CD4-positive, alpha-beta memory T cell (primary cell): ENCODE measurements at places on chromosomes 4 and X.
A peak's percentile ranks its signal among the peaks of the same experiment; 100 is the strongest.

GRCh38 chrX:64850371-64851082, 125.7 kb downstream of the ZC4H2 start:
- no peak for DNase-seq

GRCh38 chr4:56653461-56654237, 27.4 kb downstream of the HOPX start:
- peak; percentile 9 for DNase-seq

DNA sequence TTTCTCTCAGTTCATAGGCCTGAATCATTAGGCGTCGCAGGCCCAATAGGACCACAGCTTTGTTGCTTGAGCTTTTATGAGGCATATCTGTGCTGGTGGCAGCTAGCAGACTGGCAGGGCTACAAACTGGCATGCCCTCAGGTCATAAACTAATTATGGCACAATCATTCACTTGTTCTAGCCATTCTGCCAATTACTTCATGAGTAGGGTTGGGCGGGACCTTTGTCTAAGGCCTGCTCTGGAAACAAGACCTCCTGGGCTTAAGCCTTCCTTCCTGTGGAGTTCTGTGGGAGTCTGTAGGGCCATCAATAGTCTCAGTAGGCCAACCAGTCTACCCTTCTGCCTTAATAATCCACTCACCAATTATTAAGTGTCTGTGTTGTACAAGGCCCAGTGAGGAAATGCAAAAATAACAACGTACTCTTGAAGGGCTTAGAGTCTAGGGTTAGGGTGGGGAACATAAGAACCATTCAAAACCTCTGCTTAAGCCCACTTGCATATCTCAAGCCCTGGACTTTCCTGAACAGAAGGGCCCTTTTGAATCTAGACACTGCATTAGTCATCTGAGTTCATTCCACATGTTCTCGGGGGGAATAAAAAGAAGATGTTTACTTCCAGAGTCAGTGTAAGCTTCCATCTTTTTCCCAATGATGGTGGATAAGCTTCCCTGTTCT, 44.5 kb downstream of the SHROOM4 start:
- DNase-seq, result no peak

DNA sequence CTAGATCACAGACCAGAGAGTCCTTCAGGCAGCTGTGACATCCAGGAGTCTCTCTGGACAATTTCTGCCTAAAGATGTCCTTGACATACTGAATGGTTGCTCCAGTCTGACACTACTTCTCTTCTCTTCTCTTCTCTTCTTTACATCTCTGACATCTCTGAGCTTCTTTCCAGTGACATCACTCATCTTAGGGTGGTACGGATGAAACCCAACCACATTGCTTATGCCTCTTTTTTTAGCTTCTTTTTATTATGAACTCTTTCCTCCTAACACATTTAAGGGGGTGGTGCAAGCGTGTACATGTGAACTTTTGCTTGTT, 39.4 kb upstream of the IRF2 start:
- DNase-seq, result no peak

DNA sequence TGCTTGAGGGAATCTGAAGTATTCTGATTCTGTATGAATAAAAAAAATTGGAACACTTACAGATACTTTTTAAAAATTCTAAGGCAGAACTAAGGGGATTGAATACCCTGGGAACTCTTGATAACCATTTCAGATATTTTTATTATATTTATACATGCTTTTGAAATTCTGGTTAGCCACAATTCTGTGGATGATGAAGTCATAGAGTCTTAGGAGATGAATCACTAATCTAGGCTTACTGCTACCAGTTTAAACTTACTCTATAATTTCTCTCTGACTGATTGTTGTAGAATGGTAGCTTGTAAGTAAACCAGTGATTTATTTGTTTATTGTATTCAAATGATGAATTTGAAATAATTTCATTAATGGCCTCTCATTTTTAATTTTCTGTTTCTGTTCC, 11.4 kb upstream of the SLAIN2 start:
- DNase-seq, result no peak

DNA sequence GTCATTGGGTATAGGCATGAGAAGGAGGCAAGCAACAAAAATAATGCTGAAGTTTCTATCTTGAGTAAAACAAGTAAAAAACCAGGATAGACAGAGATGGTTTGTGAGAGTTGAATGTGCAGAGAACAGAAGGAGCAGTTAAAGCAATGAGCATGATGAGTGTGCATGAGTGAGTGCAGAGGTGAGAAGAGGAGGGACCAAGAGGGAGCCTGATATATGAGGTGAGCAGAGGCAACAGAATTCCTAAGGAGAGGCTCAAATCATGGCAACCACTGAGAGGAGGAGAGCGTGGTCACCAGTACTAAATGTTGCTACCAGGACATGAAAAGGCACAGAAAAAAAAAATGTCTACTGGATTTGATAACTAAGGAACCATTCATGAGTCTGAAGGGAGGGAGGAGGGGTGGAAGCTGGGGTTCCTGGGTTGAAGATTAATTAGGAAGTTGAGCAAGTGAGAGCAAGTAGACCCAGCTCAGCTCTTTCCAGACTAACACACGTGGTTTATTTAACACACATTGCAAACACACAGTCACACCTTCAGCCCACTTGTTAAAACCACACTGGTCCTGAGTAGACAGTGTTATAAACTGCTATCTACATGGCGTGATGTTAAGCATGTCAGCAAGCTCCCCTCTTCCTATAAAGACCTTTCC, 69.0 kb upstream of the IQCM start:
- no peak for DNase-seq

GRCh38 chr4:83865417-83866150, 329.7 kb downstream of the GPAT3 start:
- DNase-seq, result no peak

DNA sequence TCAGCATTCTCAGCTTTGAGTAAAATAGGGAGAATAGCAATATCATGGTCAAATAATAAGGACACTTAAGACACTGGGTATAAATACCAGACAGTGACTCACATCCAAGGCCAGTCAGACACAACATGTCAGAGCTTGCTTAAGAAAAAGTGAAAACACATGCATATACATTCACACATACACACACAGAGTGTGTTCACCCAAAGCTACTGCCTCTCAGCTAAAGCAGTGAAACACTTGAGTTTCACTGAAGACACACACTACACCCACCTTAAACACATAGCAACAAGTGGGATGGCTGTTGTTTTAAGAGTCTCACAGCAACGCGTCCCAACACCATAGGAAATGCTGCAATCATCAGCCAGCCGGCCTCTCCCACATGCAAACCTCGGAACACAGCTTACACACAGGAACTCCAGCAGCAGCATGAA, 14.4 kb downstream of the SHROOM4 start:
- DNase-seq, result no peak

- no peak for DNase-seq
These were observed 15.9 kb downstream of the SETD7 start for GRCh38 chr4:139540161-139540560.

DNA sequence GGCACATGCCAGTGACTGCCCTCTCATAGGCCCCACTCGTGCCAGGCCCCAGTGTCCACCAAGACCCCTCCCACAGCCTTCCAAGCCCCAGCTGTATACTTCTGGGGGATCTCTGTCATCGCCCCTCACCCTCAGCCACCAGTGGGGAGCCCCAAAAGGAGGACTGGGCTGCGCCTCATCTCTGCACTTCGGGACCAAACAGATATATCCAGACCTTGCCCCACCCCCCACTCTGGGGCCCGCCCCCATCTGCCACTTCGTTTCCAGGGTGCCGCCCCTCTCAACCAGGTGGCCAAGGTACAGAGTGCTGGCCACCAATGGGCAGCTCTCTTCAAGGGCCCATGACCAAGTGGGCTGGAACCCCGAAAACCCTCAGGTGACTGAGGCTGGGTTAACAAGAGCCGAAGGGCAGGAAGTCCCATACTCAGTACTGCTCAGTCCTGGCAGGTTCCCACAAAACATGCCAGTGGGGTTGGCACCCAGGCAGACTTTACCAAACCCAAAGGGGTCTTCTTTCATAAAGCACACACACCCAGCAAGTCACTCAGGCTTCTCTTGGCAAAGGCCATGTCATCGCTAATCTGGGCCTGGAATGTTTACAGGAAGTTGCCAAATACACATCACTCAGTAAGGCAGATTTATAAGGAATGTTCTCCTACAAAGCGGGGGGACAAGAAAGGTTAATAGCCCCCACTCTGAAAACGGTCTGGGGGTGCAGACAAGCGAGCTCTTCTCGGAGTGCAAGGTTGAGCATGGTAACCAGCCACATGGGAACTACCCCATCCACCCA, 4.4 kb downstream of the ZFYVE28 start:
- DNase-seq, result peak; percentile 37

GRCh38 chrX:1274786-1275185, 6.2 kb downstream of the CSF2RA start:
- no peak for DNase-seq

- no peak for DNase-seq
These were observed 592.6 kb upstream of the SLIT2 start for GRCh38 chr4:19659101-19659500.

DNA sequence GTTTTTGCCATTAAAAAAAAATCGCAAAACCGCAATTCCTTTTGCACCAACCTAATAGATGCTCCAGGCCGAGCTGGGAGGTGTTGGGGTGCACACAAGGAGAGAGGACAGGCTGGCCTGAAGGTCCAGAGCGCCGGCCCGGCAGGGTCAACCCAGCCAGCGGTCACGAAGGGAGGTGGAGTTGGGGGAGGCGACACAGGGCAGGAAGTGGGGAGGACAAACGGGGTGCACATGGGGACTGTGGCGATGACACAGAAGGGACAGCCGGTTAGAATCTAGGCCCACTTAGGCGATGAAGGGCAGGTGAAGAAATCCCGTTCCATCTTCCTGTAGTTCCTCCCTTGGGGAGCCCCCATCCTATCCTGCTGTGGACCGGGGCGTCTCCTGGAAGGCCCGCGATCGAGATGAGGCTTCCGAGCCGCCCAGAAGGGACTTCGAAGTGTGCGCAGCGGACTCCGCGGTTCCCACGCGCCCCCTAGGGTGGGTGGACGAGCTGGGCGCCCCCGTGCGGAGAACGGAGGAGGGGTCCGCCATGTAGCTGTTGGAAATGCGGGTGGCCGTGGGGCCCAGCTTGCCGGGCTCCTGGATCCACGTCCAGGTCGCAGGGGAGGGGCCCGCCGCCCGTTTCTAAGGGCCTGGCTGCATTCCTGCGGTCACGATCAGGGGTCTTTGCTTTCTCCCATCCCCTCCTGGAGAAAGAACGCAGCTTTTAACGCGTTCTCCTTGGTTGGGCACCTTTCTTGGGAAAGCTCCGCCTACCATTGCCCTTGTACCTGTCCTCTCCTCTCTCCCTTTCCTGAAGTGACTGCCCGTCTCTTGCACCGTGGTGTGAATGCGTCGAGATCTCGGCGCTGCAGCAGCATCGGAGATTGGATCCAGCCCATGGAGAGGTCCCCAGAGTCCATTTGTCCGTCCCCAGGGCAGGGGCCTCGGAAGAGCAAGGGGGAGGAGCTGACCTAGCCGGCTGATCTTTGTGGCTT, 17.0 kb upstream of the HPF1 start:
- peak; percentile 11 for DNase-seq

GRCh38 chrX:13287816-13288215, 32.0 kb downstream of the ATXN3L start:
- DNase-seq, result no peak

- DNase-seq, result no peak
These were observed 88.6 kb upstream of the PRPS2 start for GRCh38 chrX:12702509-12703091.

DNA sequence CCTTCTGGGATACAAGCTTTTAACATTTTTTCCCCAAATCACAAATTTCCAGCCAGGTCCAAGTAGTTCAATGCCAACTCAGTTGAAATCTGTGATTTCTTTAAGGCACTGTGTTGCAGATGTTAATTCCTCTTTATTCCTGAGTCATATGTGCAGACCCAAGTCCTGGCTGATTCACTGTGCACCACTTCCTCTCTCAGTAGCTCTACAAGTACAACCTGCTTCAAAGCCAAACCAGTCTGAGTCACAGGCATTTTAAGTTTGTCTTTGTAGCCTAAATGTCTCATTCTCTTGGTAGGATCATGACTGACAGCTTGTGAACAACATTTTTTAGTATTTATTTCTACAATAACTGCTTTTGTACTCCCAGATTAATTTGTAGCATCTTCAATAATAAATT, 165.6 kb upstream of the S100G start:
- DNase-seq, result peak; percentile 7

DNA sequence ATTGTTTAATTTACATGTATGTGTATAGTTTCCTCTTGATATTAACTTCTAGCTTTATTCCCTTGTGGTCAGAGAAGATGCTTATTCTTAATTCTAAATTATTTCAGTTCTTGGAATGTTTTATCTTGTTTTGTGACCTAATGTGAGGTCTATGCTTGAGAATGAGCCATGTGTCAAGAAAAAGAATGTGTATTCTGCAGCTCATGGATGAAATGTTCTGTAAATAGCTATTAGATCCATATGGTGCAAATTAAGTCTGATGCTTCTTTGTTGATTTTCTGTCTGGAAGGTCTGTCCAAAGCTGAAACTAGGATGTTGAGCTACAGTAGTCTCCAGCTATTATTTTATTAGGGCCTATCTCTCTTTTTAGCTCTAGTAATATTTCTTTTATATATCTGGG, 187.3 kb upstream of the RASGEF1B start:
- no peak for DNase-seq

DNA sequence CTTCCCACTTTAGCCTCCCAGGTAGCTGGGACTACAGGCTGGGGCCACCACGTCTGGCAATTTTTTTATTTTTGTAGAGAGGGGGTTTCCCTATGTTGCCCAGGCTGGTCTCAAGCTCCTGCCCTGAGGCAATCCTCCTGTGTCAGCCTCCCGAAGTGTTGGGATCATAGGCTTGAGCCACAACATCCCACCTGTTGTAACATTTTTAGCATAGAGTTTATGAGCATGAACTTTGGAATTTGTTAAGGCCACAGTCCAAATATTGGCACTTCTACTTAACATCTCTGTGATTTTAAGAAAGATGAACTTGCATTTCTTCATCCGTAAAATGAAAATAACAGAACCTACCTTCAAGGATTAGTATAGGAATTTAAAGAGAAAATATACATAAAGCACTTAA, 445.6 kb downstream of the IQCM start:
- no peak for DNase-seq

- DNase-seq, result no peak
These were observed 39.1 kb downstream of the ANOS1 start for GRCh38 chrX:8692871-8693270.

GRCh38 chr4:127425202-127425845, 207.4 kb upstream of the INTU start:
- DNase-seq, result no peak

DNA sequence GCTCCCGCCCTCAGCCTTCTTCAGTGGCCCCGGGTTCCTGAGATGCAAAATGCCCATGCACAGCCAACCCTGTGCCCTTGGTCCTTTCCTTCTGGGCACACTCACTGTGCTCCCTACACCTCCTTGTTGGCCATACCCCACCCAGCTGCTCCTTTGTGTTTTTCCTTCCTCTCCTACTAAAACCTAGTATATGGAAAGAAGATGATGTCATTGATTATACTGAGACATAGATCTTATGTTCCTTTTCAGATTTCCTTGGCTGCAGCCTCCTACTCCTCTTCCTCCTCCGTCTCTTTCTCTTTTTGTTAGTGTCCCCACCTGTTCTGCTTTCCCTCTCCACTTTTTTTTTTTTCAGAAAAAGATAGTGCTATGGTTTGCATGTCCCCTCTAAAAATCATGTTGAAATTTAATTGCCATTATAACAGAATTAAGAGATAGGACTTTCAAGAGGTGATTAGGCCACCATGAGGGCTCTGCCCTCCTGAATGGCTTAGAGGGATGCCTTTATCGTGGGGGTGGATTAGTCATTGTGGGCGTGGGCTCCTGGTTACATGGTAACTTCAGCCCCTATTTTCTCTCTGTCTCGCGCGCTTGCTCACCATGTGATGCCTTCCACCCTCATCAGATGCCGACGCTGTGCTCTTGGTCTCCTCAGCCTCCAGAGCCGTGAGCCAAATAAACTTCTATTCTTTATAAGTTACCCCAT, 254.9 kb upstream of the GATB start:
- DNase-seq, result no peak

GRCh38 chr4:6180841-6181631, 19.3 kb downstream of the JAKMIP1 start:
- DNase-seq, result peak; percentile 55
